ENCODE measurements at places on chromosomes 4 and X.

- no peak for DNase-seq
These were observed 38.4 kb upstream of the STS start for GRCh38 chrX:7109049-7109531.

DNA sequence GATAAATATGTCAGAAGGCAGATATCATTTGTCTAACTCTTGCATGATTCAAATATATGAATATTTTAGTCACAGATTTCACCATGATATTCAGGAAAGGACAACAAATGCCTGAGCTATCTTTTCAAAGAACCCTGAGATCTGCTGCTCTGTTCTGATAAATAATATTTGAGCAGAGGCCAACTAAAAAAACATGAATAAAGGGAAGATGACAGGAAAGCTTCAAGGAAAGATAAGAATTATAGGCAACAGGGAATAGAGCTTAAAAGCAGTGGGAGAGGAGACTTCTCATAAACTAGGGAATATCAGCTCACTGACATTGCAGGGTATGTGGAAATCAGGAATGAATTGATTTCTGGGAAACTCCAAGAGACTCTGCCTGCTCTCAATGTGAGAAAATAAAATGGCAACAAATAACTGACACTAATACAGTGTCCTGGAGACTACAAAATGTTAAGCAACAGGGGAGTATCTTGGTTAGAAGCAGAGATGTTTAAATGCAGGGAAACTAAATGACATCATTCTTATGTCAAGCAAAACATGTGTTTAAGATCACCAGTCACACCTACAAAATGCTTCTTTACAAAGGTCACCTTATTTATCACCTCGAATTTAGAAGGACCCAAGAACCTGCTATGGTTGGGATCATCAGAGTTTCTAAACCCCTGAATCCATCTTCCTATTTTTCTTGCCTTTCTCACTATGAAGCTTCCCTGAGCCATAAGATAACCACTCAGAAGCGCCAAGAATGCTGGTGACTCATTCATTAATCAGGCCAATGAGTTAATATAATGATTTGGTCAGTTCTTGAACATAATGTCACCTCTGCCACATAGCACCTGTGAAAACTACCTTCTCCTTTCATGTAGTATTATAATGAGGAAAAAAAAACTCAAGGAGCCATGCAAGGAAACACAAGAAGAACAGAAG lies 78.1 kb downstream of the NDST3 start:
- no peak for DNase-seq

DNA sequence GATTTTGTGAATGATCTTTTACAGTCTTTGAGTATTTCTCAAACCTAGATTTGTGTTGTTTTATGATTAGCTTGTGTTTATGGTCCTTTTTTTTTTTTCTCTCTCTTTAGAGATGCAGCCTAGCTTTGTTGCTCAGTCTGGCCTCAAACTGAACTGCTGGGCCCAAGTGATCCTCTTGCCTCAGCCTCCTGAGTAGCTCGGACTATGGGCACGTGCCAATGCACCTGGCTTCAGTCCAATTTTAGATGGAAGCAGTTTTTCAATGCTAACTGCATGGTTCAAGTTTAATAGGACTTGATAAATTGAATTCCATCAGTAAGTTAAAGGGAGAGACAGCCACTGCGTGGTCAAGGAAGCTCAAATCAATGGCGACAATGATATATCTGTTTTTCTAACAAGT lies 3.8 kb upstream of the FGG start:
- DNase-seq = no peak

DNA sequence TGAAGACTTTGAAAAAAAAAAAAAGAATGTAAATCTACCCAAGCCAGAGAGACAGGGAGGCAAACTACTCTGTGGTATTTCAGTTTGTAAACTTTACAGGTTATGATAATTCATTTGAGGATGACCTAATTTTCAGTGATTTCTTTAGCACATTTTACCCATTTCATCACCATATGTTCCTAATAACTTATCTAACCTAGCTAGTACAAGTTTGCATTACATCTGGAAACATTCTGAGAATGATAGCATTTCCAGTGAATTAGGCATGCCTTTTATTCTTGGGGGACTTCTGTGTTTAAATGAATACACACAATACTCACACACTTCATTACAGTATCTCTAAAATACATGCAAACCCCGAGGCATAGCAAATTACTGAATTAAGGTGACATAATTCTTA lies 1055.5 kb downstream of the PCDH18 start:
- no peak for DNase-seq

DNA sequence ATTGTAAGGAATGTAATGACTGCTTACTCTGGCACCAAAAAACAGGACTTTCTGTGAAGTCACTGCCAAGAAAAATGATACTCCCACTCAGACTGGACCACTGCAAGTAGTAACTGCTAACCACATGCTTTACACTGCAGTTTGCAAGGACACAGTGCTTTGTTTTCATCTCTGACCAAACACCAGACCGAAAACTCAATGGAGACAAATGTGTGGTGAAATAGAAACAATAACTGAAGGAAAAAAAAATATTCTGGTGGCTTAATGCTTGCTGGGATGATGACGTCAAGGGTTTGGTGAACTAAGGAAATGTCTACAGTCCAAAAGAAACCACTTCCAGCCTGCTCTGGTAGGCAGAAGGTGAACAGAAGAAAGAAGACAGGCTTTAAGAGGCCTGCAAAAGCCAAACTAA lies 13.2 kb downstream of the GPC4 start:
- DNase-seq = no peak

GRCh38 chrX:102624105-102624504 lies 24.8 kb downstream of the ARMCX5 start:
- DNase-seq = no peak

DNA sequence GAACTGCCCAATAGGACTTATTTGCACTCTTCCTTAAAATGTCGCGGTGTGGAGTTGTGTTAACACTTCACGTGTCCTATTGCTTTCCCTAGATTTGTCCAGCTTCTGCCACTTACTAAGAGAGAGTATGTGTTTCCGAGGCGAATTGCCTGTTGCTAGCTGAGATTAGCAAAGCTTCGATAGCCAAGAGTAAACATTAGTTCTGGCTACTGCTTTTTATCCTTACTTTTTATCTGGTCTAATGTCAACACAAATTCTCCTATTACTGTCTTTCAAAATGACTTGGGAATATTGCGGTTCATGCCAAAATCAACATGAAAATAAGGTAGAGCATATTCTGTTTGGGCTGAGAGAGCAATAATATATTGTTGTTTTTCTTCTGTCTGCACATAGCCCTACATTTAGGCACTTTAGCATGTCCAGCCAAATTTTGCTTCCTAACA lies 90.4 kb upstream of the VEGFC start:
- no peak for DNase-seq

DNA sequence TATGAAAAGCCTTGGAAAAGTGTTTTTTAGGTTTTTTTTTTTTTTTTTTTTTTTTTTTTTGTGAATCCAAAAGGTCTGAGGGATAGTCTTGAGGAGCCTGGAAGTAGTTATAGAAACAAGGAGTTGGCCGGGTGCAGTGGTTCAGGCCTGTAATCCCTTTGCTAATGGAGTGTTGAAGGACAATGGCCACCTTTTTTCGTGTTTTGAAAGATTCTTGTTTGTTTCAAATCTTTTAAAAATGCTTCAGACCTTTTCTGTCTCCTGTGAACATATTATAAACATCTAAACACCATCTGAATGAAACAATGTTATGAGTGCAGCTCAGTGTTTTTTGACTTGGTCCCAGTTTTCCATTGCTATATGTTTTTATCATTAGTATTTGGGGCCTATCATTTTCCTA lies 177.8 kb downstream of the SOWAHB start:
- DNase-seq = no peak

GRCh38 chr4:4709736-4710135 lies 149.7 kb upstream of the MSX1 start:
- DNase-seq = no peak

DNA sequence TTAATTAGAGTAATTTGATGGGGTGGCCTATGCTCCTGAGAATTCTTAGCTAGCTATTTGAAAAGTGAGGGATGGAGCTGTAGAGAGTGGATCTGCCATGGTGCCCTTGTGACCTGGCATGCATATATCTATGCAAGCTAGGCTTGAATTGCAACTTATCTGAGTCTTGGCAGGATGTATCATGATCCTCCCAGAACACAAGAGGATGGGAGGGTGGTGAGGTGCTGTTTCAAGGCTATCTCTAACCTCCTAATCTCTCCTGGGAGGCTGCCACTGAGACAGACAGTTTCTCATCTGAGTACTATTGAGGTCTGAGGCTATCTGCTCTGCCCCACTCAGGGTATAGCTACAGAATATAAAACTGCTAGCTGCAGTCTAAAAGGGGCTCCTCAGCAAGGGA lies 56.6 kb downstream of the BRCC3 start:
- no peak for DNase-seq

DNA sequence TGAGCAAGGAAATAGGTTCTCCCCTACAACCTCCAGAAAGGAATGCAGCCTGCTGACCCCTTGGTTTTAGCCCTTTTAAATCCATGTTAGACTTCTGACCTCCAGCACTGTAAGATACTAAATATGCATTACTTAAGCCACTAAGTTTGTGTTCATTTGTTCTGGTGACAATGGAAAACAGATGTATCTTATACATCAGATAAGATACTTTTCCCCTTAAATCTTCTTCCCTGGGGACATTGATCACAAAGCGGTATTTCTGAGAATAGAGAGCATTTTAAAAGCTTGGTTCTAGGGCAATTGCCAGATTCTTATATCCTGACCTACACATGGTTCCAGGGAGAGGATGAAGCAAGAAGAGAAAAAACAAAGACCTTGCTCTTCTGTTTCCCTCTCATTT lies 6.5 kb upstream of the TMEM184C start:
- DNase-seq = no peak

- no peak for DNase-seq
These were observed 170.1 kb upstream of the SCML1 start for GRCh38 chrX:17567187-17567586.

DNA sequence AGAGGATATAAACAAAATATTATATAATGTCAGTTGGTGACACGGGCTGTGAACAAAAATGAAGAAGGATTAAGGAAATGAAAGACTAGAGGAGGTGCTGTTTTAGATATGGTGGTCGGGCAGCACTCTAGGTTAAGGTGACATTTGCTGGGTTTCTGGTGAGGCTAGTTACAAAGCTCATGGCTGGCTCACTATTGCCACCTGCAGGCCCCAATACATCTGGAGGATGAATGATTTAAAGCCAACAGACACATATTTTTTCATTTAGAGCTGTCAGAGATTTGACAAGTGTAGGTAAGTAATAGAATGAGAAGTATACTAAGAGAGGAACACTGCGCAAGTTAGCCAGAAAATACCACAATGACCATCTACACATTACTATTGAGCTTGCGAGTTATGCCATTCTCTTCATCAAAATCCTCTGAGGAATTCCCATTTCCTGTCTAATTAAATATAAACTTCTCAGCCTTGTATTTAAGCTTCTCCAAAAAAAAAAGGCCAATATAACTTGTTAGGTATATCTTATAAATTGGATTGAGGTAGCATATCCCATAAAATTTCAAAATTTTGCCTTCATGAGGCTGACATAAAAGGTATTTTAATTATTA lies 6.4 kb upstream of the FGG start:
- no peak for DNase-seq

DNA sequence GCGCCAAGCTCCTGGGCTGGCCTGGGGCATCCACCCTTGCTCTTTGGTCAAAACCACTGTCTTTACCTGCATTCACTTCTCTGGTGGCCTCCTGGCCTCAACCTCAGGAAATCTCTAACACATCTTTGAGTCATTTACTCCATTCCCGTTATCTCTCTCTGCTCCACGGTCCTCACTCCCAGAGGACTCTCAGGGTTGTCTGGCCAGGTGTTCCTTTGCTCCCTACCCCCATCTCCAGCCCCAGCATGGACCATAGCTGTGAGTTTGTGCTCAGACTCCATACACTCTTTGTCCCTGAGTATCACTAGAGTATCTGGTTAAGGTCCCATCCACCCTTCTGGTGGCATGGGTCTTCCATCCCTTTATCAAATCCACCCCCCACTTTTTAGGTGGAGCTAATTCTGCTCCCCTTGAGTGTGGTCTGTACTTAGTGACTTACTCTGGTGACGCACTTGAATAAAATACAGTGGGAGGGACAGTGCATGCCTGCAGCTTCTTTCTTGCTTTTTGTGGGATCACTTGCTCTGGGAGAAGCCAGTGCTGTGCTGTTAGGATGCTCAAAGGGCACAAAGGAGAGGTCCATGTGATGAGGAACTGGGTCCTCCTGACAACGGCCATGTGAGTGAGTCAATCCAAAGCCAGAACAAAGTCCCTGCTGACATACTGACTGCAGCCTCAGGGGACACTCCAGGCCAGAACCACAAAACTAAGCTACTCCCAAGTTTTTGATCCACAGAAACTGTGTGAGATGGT lies 44.3 kb downstream of the IGFBP7 start:
- no peak for DNase-seq

GRCh38 chr4:73964862-73965611 lies 16.8 kb downstream of the PF4 start:
- no peak for DNase-seq

DNA sequence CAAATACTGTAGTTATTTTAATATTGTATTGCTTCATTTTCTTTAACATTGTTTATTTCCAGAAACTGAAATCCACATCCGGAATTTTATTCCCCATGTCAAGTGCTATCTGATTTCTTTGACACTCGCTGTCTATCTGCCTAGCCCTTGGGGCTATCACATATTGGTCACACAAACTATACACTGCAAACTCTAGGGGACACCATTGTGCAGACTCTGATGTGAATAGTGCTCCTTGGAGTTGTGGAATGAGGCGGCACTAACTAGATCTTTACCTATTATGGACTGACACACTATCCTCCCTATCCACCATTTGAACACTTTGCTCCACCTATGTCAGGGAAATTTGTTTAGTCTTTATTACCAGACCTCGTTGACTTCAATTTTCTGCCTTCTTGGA lies 534.5 kb downstream of the GLUD2 start:
- no peak for DNase-seq

DNA sequence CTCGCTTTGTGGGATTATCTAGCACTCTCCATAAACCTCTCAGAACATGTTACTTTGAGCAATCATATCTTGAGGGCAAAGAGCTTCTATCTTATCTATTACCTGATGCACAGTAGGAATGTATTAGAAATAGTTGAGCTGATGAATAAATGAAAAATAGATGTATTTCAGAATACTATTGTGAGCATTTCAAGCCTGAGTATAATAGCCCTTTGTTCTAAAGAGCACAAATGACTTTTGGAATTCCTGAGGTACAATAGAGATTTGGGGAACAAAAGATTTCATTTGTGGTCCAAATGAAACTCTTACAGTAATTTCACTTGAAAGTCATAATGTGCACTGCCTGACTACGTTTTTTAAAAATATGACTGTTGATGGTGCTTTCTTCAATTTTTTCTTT lies 159.5 kb downstream of the UGT8 start:
- no peak for DNase-seq

DNA sequence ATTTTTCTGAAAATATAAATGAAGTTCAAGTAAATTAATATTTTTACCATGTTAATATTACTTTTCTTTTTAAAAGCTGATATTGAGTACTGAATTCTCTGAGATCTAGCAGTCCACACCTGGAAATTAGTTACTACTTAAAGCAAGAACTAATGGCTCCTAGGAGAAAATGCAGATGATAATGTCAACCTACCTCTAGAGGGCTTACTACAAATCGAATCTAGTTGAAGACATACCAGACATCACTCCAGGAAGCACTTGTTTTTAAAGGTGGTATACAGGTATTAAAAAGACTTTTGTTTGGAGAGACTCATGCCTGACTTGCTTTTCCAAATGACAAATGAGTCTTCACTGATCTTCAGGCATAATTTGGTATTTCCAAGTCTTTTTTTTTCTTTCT lies 516.4 kb upstream of the BOD1L1 start:
- DNase-seq = no peak

GRCh38 chr4:77092975-77093374 lies 17.2 kb upstream of the CCNI start:
- no peak for DNase-seq
